ENCODE measurements at places on chromosomes 5 and 9. TPM values are rescaled to one million over a fixed set of nuclear protein-coding genes. Genes with fewer than 3 reads are reported as not detected.

CTXN3 gene
- total RNA-seq, result not detected

GRCh38 chr9:37602817-37603216 lies 10.4 kb upstream of the TOMM5 start:
- no peak overlapping the region for H3K27ac ChIP-seq
- DNase-seq, result no peak
- H3K4me3 ChIP-seq, result no peak overlapping the region
- peaks cover 57% of the 10 kb centered on the region for H3K27me3 ChIP-seq
- H3K36me3 ChIP-seq, result peaks cover 6% of the 10 kb centered on the region

DNA sequence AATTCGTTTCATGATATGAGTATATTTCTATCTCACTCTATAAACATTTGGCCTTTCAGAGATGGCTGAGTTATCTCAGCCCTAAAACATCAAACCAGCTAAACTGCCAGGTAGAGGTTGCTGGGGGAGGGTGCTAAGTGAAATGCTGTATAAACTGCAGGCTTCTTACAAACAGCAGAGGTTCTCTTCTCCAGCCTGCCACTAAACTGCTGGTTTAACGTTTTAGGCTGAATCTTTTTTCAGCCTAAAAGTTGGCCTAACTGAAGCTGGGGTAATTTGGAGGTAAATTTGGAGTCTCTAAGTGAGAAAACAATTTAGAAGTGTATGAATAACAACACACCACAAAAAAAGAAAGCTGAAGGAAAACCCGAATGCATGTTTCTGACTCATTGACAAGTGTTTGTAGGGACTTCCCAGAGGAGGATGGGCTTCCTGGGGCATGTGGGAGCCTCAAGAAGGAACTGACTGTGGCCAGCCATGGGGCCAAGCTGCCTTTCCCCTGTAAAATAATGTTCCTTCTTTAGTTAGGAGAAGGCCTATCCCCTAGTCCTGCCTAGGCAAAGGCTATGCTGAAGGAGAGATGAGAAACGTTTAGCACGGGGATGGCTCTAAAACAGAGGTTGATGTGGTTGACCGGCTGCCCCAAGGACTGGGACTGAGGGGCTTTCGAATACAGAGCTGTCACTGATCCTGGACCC lies 44.3 kb downstream of the SLC28A3 start:
- H3K4me1 ChIP-seq, result peaks cover 31% of the 10 kb centered on the region
- no peak for DNase-seq
- H3K27me3 ChIP-seq, result no peaks in the 10 kb centered on the region

SPATA31A3 gene
- total RNA-seq, result not detected

PHYHD1 gene
- 0.45 TPM for total RNA-seq

DNA sequence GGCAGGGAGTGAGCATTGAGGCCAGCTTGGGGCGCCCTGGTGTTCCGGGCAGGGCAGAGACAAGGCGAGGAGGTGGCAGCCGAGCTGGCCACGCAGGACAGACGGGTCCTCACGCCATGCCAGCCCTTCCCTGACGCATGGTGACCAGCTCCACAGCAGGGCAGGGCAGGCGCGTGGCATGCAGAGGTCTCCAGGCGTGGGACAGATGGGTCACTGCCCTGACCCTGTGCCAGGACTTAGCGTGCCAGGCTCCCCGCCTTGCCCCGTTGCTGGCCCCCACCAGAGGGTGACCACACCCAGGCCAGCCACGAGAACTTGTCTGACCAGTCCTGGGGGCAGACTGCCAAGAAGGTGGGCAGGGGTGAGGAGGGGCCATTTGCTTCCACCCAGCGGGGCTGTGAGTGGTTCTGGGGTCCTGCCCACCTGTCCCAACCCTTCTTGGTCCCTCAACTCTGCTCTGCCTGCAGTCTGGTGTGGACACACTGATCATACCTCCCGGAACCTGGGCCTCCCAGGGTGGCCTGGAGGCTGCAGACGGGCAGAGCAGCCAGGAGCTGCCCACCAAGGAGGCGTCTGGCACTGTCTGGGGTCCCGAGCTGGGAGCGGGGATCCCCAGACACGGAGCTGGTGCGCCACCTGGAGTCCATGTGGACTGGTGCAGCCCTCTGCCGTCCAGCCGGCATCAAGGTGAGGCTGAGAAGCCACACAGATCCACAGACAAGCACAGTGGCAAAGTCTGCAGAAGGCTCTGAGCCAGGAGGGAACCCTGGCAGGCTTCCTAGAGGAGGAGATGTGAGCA lies at the start of gene RNF224:
Gene RNF224, plus strand, starts transcription at position 449 of the 799 bp plus-strand sequence. CDS start 834 bp downstream, outside the sequence.
- DNase-seq, result peak; percentile 70
- H3K27me3 ChIP-seq, result peaks cover 6% of the 10 kb centered on the region
- H3K36me3 ChIP-seq, result peaks cover 2% of the 10 kb centered on the region
- no peak within 1 kb of the TSS for H3K4me3 ChIP-seq
- H3K4me1 ChIP-seq, result peaks cover 6% of the 10 kb centered on the region
- no peak within 1 kb of the TSS for H3K27ac ChIP-seq

DNA sequence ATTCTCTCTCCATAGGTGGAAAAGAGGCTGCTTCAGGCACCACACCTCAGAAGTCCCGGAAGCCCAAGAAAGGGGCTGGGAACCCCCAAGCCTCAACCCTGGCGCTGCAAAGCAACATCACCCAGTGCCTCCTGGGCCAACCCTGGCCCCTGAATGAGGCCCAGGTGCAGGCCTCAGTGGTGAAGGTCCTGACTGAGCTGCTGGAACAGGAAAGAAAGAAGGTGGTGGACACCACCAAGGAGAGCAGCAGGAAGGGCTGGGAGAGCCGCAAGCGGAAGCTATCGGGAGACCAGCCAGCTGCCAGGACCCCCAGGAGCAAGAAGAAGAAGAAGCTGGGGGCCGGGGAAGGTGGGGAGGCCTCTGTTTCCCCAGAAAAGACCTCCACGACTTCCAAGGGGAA lies 16.4 kb downstream of the CD74 start:
- no peak for DNase-seq
- peaks cover 15% of the 10 kb centered on the region for H3K4me1 ChIP-seq
- no peak overlapping the region for H3K4me3 ChIP-seq
- H3K27ac ChIP-seq, result peak overlapping the region; percentile 91

DNA sequence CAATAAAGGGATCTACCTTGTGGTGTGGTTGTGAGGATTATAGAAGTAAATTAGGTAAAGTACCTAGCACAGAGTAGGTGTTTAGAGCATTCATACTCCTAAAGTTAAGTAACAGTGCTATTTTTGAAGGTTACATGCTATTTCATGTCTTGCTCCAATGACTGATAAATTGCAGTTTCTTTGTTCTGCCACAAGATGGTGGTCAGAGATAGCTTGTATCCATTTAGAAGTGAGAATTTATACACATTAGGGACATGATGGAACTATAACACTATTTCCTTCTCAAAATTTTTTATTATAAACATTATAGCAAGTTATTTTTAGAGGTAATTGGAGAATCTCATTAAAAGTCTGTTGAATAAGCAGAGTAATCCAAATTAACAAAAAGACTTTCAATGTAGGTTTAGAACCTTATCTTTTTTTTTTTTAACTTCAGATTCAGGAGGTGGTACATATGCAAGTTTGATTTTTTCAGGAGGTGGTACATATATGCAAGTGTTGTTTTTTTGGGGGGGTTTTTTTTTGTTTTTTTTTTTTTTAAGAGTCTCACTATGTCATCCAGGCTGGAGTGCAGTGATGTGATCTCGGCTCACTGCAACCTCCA lies 17.1 kb downstream of the MTREX start:
- H3K36me3 ChIP-seq, result no peaks in the 10 kb centered on the region
- no peak for DNase-seq
- H3K27ac ChIP-seq, result no peak overlapping the region
- peaks cover 14% of the 10 kb centered on the region for H3K4me1 ChIP-seq

DNA sequence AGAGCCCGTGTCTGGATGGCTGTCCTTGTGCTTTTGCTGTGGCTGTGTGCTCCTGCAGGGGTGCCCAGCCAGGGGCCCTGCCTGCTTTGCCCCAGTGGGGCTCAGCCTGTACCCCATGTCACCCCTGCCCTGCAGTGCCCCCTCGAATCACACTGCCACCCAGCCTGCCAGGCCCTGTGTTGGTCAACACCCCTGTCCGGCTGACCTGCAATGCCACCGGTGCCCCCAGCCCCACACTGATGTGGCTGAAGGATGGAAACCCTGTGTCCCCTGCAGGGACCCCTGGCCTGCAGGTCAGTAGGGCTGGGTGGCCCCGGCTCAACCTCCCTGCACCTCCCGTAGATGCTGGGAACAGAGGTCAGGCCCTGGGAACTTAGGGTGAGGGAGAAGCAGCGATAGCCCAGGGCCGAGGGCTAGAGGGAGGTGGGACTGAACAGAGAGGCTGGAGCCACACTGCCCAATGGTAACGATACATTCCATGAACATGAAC lies 82.8 kb upstream of the ASS1 start:
- peaks cover 6% of the 10 kb centered on the region for H3K27me3 ChIP-seq
- peaks cover 5% of the 10 kb centered on the region for H3K4me1 ChIP-seq
- no peak overlapping the region for H3K4me3 ChIP-seq
- no peak for DNase-seq
- peaks cover 4% of the 10 kb centered on the region for H3K36me3 ChIP-seq
- no peak overlapping the region for H3K27ac ChIP-seq

- no peaks in the 10 kb centered on the region for H3K36me3 ChIP-seq
- DNase-seq, result no peak
- H3K27ac ChIP-seq, result no peak overlapping the region
- H3K4me3 ChIP-seq, result no peak overlapping the region
Observed at GRCh38 chr5:106254784-106255183, 1416.0 kb downstream of the EFNA5 start.

GRCh38 chr9:84218322-84218721 lies 122.2 kb downstream of the SLC28A3 start:
- no peak overlapping the region for H3K27ac ChIP-seq
- H3K36me3 ChIP-seq, result no peaks in the 10 kb centered on the region
- peaks cover 10% of the 10 kb centered on the region for H3K27me3 ChIP-seq
- DNase-seq, result no peak

DNA sequence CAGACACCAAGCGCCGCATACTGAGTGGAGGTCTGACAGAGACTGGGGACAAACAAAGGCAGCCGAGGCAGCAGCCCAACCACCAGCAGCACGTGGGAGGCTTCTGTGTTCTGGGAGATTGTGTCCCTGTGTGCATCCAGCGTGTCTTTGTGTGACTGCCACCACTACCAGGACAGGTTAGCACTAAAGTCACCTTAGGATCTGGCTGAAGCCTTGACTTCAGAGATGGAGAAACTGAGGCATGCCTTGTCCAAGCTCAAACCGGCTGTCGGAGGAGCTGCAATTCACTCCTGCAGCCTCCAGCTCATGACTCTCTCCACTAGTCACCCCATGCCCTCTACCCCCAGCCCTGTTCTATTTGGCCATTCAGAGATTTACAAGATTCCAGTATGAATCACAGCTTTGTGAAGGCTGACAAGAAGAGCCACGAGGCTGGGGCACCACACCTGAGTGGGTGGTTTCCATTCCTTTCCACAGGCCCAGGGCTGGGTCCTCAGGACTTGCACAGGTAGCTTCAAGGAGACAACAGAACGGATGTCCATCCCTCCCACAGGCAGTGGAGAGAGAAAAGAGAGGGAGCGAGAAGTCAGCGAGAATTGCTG lies 69.3 kb downstream of the SHB start:
- no peaks in the 10 kb centered on the region for H3K27me3 ChIP-seq
- H3K4me1 ChIP-seq, result peaks cover 8% of the 10 kb centered on the region
- no peak overlapping the region for H3K4me3 ChIP-seq
- H3K27ac ChIP-seq, result no peak overlapping the region

LIFR gene
- total RNA-seq, result not detected

ADGRV1 gene
- total RNA-seq, result 0.44 TPM

ELAVL2 gene
- total RNA-seq, result not detected

DNA sequence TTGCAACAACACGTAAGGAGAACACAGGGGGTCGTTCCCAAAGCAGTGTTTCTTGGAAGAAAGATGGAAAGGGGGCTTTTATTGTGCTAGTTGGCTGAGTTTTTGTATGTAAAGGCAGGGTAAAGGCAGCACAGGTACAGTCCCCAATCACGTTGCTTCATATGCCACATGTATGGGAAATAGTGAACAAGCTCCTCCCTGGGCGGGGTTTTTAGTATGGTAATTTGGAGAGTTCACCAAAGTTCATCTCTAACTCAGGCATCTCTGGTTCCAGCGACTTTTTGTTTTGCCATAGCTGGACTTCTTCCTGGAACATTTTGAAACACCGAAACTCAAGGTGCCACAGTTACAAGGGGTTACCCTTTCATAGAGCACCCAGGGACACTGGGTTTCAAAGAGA lies 133.9 kb downstream of the CAAP1 start:
- H3K27ac ChIP-seq, result no peak overlapping the region
- no peak for DNase-seq
- H3K4me1 ChIP-seq, result no peaks in the 10 kb centered on the region

DNA sequence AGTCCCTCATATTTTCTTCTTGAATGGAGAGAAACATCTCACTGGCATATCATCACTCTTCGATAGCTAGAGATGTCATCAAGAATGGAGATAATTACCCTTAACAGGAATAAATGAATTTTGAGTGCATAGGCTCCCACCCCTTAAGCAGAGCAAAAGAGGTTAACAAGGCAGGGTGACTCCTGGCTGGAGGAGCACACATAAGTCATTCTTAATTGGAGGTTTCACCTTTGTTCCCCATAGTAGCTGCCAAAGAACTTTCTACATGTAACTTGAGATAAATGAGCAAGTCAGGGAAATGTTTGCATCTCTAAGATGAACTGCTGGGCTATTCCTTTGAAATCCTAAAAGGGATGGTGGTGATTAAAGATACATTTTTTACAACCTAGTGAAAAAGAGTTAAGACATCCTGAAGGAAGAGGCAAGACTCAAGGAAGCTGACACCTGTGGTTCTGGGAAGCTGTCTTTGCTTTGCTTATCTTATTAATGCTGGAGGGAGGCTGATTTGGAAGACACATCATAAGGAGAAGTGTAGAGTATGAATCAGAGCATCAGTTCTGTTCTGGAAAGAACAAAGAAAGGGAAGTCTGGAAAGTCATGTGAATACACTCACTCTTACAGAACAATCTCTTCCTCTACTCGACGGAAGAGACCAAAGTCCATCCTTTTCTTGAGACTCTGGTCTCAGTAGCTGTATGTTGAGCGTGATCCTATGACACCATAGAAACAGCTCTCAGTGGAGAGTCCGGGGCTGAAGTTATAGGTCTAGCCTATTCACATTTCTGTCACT lies 326.3 kb downstream of the OSTF1 start:
- DNase-seq, result no peak
- no peak overlapping the region for H3K4me3 ChIP-seq
- H3K4me1 ChIP-seq, result no peaks in the 10 kb centered on the region
- no peak overlapping the region for H3K27ac ChIP-seq

GRCh38 chr5:81247441-81247972 lies 14.4 kb downstream of the CKMT2 start:
- H3K4me3 ChIP-seq, result no peak overlapping the region
- no peaks in the 10 kb centered on the region for H3K27me3 ChIP-seq
- peaks cover 10% of the 10 kb centered on the region for H3K4me1 ChIP-seq
- no peak overlapping the region for H3K27ac ChIP-seq

All from T-helper 17 cell (primary cell).